Sciatic nerve (tissue), 2 donors: ENCODE measurements at places on chromosomes 7 and 10. TPM values are rescaled to one million over a fixed set of nuclear protein-coding genes. Genes with fewer than 3 reads are reported as not detected.
A peak's percentile ranks its signal among the peaks of the same experiment; 100 is the strongest.

Gene ATOH7
- 0.22 TPM for total RNA-seq

Gene COL13A1
- total RNA-seq = 1.0 TPM

Gene DENND2A
- 37.6 TPM for total RNA-seq

DNA sequence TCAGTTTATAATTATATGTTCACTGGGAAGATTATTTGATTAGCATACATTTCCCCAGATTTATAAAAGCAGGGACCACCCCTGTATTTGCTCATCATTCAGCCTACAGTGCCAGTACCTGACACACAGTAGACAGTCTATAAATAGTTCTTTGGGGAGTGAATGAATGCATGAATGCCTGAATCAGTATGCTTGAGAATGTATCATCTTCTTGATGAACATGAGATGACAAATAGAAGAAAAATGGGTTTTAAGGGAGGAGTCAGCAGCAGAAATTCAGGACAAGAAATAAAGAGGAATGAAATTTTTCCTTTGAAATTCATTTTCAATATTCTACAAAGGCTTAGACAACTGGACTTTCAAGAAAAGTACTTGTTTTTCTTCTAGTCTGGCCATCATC is 295.8 kb upstream of the LRRTM3 start:
- DNase-seq = no peak

- DNase-seq = peak; percentile 72
These were observed 16.9 kb upstream of the PALD1 start for GRCh38 chr10:70461397-70462348.
